ENCODE measurements at places on chromosomes 16 and 17.

- no peak for DNase-seq
Observed at GRCh38 chr17:51730303-51731050, 428.0 kb downstream of the CA10 start.

GRCh38 chr17:20073055-20073979 lies 64.2 kb downstream of the SPECC1 start:
- DNase-seq, result peak; percentile 75

DNA sequence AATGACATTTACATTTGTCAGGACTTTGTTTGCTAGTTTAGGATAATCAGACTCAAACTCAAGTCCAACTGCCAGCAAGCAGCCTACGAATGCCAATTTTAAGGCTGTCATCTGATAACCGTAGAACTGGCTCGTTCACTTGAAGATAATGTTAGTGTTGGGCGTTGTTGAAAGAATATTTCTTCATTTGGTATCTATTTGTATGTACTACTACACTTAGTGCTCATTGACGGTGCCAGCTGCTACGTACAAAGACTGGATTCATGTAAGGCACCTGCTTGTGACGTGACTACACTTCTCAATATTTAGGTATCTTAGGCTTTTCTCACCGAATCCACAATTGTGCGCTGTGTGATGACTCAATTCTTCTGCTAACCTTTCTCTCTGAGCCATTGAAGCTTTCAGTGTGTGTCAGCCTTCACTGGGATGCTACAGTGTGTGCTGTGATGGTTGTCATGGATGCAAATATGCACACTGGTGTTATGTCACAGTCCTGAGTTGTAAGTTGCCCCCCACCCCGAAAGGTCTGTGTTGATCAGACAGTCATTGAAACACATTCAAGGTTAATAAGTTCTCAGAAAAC lies 5.7 kb downstream of the ATP2C2 start:
- DNase-seq, result no peak

DNA sequence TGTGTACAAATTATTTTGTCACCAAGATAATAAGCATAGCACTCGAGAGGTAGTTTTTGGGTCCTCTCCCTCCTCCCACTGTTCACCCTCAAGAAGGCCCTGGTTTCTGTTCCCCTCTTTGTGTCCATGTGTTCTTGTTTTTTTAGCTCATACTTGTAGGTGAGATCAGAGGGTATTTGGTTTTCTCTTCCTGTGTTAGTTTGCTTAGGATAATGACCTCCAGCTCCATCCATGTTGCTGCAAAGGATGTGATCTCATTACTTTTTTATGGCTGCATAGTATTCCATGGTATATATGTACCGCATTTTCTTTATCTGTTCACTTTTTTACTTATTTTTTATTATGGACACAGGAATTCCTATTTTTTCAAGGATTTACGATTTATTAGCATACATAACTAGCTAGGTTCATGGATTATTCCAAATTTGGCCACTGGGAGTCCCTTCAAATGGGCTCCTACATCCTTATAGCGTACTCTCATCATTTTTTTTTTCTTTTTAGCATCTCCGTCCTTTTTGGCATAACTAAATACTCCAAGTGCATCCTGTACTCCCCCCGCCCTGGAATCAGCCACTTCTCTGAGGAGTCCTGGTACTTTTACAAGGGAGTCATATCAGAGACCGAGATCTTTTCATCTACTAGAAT lies 7.3 kb downstream of the TADA2A start:
- no peak for DNase-seq

DNA sequence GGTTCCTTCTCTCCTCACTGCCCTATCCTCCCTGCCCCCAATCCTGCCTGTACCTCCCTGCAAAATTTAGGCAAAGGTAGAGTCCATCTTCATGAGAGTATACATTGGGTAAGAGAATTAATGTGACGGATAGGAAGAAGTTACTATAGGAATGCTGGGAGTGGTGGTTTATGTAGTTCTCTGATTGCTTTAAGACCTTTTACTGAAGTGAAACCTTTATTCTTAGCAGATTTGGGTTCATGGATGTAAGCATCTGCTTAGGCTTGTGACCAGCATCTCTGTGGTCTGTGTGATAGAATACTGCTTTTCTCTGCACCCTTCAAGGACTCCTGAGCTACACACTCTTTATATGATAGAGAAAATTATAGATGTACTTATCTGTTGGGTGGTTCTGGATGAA lies 127.3 kb downstream of the PRKCA start:
- no peak for DNase-seq

DNA sequence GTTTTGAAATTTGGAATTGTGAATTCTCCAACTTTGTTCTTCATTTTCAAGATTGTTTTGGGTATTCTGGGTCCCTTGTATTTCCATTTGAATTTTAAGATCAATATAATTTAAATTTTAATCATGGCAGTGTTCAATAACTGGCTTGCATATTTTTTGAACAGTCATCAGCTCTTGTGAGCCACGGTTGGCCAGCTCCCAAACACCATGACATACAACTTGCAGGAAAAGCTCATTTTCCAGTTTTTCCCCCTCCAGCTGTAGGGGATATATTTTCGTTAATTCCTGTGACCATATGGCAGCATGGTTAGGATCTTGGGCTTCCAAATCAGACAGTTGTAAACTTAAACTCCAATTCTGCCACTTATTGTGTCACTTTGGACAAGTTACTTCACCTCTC lies 690.1 kb downstream of the WWOX start:
- DNase-seq, result no peak

- DNase-seq, result no peak
Observed at GRCh38 chr17:75111777-75112335, 2.1 kb downstream of the ARMC7 start.

- no peak for DNase-seq
Observed at GRCh38 chr17:58334661-58335060, 6.1 kb upstream of the TSPOAP1 start.

- DNase-seq, result no peak
Observed at GRCh38 chr17:67615736-67616135, 102.0 kb upstream of the NOL11 start.
